ENCODE measurements at places on chromosomes 5 and 9.

- DNase-seq, result no peak
Measured at GRCh38 chr5:41148448-41148847, 64.9 kb downstream of the C6 start.

GRCh38 chr5:91366551-91366950, 16.6 kb downstream of the ARRDC3 start:
- no peak for DNase-seq

DNA sequence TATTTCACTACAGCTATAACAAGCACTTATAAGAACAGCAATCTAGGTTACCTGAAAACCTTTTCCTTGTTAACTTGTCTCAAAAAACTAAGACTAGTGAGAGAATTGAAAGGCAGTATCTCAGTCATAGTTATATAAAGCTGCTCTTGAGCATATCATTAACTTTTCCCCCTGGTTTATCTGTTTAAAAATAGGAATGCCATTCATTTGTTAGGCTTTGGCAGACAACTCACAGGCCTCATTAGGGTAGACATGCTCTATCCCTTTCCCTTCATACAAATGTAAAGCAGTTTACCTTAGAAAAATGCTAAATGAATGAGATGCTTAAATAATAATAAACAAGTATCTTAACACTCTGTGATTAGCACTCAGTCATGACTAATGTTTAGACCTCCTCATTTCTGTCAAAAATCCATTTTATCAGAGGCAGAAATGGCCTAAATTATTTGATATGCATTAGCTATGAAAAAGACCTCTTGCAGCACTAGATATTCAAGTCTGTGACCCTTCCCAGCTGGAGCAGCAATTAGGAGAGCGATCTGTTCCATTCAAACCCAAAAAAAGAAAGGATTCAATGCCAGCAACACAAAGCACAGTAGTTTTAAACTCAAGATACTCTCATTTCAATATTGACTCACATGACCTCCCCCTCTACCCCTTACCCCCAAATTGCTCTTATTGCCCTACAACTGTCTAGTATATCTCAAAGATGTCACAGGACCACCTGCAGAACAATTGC, 1578.8 kb upstream of the WWC1 start:
- no peak for DNase-seq

- peak; percentile 60 for DNase-seq
Measured at GRCh38 chr5:149268928-149269557, 2.6 kb upstream of the AFAP1L1 start.

DNA sequence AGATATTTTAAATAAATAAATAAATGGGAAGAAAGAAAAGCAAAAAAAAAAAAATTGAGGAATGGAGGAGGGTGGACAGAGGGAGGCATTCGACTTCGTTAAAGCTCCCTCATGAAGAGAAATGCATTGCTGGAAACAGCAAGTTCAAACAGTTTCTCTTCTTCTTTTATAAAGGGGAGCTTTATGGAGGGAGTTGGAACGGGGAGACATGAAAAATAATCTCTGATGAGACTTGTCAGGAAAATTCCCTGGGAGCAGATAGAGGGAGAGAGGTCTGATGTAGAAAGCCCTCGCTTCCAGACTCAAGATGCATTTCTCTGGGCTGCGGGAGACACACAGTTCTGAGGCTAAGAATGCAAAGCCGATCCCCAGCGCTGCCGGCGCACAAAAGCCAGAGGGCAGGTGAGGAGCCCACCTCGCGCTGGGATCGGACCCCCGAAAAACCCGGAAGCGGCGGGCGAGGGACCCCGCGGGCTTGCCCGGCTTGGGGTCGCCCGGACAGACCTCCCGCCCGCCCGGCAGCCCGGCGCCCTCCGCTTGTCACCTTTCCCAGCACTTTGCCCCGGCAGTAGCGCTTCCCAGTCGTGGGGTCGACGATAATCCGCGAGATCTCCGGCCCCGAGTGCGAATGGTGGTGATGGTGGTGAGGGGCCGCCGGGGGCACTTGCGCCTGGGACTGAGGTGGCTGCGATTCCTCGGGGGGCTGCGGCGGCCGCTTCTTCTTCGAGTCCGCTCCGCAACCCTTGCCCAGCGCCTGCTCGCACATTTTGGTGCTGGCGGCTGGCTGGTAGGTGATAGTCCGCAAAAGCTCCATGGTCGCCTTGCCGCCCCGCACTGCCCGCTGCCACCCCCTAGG, 512 bp downstream of the PLK2 start:
- peak; percentile 50 for DNase-seq

GRCh38 chr9:121672213-121672612, 20.8 kb downstream of the DAB2IP start:
- DNase-seq, result peak; percentile 21

DNA sequence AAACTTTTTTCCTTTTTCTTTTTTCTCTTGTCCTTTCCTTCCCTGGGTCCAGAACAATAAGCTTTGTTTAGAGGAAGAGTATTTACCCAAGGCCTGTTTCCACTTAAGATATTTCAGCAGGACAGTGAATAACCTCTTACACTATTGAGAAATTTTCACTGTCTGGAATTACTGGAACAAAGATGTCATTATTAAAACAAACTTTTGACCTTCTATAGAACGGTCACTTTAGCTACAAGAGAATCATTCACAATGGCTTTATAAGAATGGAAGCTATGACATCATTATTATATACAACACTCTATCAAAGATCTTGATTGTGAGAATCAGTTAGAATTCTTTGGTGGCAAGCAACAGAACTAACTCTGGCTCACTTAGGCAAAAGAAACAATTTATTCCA, 22.0 kb upstream of the ARHGAP26 start:
- peak; percentile 86 for DNase-seq

DNA sequence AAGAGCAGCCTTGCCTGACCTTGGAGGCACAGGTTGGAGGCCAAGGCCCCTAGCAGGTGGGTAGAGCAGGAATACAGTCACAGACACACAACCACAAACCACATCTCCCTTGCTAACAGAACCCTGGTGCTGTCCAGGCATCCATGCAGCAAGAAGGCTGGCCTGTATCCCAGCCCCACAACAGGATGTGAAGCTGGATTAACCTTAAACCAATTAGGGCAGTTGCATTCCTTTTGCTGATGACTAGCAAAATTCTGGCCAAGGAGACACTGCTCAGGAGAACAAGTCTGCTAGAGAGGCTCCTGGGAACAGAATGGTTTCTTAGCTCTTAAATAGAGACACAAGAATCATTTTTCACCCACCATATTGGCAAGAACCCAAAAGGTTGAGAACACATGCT, 97.8 kb downstream of the C5orf15 start:
- DNase-seq, result peak; percentile 89

DNA sequence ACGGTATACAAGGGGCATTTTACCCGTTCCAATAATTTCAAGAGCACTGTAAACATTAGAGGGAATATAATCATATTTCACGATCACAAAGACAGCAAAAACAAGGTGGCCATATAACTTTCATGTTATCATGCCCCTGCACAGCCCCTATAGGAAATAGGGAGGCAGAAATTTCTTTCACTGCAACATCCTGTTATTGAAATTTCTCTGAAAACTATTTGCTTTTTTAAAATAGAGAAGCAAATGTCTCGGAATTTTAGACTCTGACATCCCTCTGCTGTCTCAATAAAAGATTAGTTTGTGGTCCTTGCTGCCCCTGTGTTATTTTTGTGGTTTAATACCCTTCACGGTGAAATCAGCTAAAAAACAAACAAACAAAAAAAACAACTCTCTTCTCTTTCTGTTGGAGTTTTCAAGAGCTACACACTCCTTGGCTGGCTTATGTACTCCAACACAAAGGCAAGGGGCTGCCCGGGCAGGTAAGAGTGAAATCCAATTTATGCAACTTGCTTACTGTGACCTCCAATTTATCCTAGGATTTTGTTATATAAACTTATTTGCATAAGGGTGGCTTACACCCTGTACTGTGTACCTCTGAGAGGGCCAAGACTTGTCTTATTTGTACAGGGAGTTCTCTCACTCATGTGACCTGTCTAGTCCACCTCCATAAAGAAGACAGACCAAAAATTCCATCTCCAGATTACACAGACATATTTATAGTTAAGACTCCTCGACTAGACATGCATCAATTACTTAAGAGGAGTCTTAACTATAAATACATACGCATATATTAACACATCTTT, 223.6 kb downstream of the MLLT3 start:
- no peak for DNase-seq

GRCh38 chr5:82295144-82295543, 17.0 kb upstream of the RPS23 start:
- DNase-seq, result no peak

DNA sequence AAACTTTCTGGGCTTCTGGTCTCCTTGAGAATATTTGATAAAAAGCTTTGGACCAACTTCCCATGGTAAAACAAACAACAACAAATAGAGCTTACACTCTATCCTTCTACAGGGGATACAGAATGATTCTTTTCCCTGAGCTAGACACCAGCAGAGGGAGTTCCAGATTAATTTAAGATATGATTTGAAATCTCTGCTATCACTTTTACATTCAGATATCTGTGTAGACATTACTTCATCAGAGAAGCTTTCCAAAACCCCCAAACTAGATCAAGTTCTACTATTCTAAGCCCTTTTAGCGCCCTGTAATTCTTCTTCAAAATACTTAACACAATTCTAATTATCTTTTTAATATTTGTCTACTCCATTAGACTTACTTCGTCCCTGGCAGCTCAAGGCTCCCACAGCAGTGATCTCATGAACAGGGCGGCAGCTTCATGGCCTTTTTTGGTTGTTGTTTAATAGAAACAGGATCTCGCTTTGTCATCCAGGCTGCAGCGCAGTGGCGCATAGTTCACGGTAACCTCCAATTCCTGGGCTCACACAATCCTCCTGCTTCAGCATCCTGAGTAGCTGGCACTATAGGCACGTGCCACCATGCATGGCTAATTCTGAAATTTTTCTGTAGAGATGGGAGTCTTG, 955 bp upstream of the GALNT12 start:
- DNase-seq, result peak; percentile 9

GRCh38 chr9:136267261-136268111, 21.9 kb upstream of the QSOX2 start:
- peak; percentile 80 for DNase-seq

DNA sequence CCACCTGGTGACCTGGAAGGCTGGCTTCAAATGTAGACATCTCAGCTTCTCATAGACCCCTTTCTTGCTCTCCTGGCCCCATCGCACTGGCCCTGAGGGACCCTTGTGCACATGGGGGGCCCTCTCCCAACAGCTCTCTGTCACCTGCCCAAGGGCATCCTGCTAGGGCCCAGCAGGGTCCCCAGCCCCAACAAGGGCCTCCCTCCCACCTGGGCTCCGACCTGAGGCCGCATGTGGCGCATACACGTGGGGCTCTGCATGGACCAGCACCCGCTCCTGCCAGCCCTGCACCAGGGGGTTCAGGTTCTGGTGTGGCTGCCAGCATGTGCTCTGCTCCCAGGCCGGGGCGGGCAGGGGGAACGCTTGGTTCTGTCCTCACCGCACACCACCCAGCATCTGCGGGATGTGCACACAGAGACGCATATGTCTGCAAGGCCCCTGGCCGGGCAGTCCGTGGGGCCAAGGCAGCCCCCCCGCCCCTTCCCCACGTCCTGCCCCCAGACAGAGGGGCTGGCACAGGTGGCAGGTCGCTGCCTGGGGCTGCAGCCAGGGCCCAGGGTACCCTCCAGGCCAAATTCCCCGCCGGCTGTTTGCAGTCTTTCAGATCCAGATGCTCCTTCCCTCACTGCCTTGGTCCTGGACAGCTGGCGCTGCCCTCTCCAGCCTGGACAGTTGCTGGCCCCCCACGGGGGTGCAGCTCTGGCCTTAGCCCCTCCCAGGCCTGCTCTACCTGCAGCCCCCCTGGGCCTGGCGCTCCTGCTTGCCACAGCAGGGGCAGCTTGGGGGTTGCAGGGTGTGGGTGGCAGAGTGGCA, 17.9 kb upstream of the NRARP start:
- no peak for DNase-seq

GRCh38 chr5:120599576-120599975, 135.5 kb downstream of the PRR16 start:
- peak; percentile 74 for DNase-seq

DNA sequence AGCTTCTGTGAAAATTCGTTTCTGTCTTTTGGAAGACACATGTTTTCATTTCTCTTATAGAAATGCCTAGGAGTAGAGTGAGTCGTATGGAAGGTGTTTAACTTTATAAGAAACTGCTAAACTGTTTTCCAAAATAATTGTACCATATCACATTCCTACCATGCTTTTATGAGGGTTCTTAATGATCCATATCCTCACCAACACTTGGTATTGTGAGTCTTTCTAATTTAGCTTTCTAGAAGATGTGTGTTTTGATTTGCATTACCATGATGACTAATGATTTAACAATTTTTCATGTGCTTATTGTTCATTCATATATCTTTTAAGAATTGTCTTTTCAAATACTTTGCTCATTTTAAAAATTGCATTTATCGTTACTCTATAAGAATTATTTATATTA, 223.6 kb downstream of the COMMD10 start:
- DNase-seq, result no peak

- DNase-seq, result no peak
Measured at GRCh38 chr9:110021891-110022290, 186.1 kb downstream of the C9orf152 start.
